Effector memory CD8-positive, alpha-beta T cell (primary cell): ENCODE measurements at places on chromosomes 2 and 18.

DNA sequence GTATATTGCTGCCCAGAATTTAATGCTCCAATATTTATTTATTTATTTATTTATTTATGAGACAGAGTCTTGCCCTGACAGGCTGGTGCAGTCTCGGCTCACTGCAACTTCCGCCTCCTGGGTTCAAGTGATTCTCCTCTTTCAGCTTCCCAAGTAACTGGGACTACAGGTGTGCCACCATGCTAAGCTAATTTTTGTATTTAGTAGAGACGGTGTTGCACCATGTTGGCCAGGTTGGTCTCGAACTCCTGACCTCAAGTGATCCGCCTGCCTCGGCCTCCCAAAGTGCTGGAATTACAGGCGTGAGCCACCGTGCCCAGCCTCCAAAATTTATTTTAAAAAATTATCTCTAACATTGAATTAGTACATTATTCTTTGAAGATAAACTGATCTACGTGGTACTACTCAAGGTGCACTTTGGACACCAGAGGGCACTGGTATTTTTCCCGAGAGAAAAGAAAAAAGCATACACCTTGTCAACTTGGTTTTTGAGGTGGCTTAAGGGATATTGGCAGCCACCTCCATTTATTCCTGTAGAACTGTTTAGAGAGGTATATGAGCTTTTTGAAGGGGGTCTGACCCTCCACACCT, 1.4 kb upstream of the IDH1 start:
- no peak for DNase-seq

DNA sequence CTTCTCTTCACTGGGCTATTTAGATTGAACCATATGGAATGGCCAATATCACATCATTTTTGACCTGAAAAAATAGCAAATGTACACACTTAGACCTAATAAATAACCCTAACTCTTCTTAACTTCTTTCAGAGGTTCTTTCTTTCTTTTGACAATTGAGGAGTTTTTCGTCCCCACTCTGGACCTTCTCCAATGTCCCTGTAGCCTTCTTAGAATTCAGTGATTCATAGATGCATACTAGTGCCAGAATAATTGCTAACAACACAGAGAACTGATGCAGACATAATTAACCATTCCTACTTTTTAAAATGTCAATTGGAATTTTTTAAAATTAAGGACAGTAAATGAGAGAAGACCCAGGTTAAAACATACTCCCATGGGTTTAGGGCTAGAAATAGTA, 20.0 kb downstream of the DAPL1 start:
- no peak for DNase-seq

DNA sequence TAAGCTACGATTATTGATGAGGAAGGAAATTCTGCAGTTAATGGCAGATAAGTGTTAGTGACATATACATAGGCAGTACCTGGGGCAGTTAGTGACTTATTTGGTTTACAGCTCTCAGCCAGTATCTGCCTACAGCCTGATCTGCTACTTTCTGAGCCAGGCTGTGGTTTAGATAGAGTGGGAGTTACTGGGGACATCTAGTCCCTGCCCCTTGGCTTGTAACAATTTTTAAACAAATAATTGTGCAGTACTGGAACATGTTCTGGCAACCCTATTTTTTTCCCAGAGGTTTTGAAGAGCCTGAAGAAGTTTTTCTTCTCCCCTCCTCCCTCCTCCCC, 2.3 kb downstream of the KIF5C start:
- DNase-seq, result no peak

GRCh38 chr2:223669453-223670225, 67.5 kb upstream of the SCG2 start:
- DNase-seq, result no peak

DNA sequence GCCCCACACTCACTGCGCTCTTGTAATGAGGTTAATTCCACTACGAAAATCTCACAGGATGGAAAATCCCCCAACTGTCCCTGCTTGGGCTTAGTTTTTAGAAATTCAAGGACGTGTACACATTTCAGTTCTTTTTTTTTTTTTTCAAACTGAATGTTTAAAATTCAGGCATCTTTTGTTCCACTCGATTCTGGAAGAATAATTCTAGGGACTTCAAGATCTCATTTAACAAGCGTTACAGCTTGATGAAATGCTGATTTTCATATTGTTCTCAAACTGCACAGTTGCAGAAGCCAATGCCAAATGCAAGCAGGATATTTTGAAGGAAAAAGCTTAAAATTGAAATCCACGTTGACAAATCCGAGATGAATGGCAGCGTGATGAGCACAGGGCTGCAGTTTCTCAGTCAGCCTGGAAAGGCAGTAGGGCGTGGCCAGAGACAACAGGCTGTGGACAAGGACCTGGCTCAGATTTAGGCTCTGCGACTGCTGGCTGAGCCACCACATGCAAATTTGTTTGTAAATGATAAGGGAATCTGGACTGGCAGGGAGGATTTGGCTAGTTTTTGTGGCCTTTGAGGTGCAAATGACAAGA, 128.1 kb upstream of the MYCN start:
- DNase-seq, result no peak

DNA sequence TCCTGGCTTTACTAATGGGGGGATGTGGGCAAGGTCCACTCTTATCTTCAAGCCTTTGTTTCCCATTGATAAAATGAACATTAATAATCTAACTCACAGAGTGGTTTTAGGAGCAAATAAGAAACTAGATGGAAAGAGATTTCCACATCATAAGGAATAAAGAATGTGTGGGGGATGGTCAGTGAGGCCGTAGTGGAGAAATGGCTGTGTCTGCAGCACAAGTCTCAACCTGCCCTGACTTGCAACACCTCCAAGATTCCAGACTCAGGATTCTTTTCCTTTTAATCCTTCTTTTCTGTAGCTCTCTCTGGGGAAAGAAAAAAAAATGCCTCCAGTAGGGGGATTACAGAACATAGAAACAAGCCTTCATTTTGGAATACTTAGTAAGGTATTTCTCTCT, 124.2 kb upstream of the MEX3C start:
- no peak for DNase-seq

DNA sequence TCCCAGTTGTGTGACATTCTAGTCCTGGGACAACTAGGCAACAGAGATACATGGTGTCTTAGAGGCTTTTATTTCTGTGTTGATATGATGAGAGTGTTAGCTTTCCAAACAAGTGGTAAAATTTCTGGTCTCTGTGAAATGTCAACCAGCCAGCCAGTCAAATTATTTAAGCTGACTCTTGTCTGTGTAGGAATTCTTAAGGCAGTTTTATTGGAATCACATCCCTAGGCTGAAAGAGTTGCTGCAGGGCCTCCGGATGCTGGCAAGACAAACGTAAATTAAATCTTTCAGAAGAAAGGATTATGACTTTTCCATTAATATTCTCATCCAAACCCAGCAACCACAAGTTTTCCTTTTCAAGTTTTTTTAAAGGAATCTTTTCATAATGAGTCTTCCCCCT, 44.6 kb downstream of the SERPINB7 start:
- DNase-seq, result no peak
